Urinary bladder (tissue), 4 donors: ENCODE measurements at places on chromosomes 11 and 22. TPM values are rescaled to one million over a fixed set of nuclear protein-coding genes. Genes with fewer than 3 reads are reported as not detected.

DNA sequence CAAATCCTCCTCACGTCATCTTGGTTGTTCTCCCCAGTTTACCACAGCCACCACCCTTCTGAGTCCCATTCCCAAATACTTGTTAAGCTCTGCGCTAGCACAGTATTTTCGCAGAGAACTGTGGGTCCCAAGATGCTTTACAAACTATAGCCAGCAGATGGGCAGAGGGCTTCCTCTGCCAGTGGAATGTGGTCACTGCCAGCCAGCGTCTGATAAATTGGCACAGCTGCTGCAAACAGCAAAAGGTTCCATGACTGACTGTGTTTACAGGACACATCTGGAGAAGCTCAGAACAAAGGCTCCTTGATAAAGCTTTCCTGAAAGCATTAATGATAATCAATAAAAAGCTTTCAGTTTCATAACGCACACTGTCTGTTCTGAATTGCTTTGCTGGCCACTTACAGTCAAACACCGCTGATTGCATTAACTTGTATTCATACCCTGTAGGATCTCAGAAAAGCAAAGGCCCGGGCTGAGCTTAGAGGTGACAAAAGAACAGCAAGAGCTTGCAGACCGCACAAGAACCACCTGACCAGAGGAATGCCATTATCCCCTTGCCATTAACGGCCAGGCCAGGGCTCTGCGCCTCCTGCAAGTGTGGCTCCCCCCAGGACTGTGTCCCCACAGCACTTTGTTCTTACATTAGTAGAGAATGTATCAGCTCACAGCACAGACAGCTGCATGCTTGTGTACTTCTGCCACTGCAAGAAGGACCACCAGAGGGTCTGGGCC is 120.6 kb downstream of the MICAL3 start:
- DNase-seq, result no peak

DNA sequence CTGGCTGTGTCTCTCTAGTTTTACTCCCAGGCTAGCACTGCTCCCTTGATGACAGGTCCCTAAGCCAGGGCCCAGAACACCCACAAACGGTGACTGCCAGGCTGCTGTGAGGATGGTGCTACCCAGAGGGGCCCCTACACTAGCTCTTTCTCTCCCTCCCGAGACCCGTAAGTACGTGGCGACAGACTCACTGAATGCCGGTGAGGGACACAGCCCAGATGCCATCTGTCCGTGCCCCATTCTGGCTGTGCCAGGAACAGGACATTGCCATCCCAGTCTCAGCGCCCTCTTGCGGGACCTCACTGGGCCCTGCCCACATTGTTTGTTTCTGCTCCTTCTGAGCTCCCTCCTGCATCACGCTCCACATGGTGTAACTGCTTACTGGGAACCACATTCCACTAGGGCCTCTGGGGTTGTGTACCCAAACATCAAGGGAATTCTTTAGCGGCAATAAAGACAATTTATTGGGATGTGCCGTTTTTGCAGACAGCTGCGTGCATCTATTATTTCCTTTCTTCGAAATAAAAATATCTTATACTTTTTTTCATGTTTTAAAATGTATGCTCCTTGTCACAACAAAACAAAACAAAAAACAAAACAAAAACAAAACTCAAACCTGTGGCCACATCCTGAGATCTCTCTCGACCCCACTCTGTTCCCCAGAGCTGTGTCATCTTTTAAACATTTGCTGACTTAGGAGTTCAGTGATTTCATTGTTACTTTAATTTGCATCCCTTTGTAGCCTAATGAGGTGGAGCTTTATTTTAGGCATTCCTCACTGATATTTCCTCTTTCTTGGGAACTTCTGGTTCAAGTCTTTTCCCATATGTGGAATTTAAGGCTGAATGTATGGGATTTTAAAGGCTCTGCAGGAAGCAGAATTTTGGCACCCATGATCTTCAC is 4.4 kb upstream of the TPCN2 start:
- DNase-seq, result peak; percentile 23

- no peak for DNase-seq
Measured at GRCh38 chr11:130243816-130244215, 70.9 kb downstream of the ZBTB44 start.

- no peak for DNase-seq
Measured at GRCh38 chr11:84144531-84144930, 858.4 kb upstream of the CCDC90B start.

GRCh38 chr11:92489826-92490399 is 265.3 kb downstream of the FAT3 start:
- DNase-seq, result no peak

DNA sequence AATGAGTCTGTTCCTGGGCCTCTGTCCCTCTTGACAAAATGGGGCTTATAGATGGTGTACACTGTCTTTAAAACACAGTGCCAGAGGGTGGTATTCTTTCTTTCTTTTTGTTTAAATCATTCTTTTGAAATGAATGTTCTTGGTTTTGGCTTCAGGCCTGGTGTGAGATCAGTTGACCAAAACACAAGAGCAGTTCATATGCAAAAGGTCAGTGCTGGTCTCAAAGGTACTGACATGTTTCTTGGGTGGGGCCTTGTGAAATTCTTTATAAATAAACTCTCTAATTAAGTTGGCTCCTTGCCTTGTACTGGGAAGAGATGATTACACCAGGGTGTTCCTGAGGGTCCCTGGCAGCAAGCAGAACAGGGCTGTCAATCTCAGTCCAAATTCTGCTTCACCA is 110.0 kb downstream of the FBXO7 start:
- no peak for DNase-seq

The MCHR1 gene
- polyA plus RNA-seq, result 0.95 TPM
